ENCODE measurements at places on chromosomes 7 and 10.

- DNase-seq: no peak
Observed at GRCh38 chr7:11332186-11332864, 358.7 kb downstream of the PHF14 start.

GRCh38 chr10:15196021-15196834 lies 27.7 kb upstream of the NMT2 start:
- DNase-seq: no peak

- no peak for DNase-seq
Observed at GRCh38 chr10:49117376-49118070, 2.2 kb upstream of the VSTM4 start.

DNA sequence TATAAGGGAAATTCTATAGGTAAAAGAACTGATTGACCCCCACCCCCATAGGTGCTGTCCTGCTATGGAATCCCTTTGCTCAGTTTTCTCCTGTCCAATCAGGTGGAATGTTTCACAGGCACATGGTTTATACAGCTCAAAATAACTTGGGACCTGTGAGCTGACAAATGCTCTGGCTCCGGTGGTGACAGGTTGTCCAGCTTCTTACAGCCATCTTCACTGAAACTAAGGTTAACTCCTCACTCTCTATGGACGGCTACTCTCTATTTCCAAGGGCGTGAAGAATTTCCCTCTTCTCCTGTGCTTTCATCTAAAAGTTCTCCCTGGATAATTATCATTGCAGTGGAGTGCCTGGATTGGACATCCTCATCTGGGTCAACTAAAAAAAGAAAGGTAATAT lies at the start of gene MYPN:
Gene MYPN, plus strand, starts transcription at position 158 of the 400 bp plus-strand sequence. CDS start 11,951 bp downstream, outside the sequence.
- no peak for DNase-seq

DNA sequence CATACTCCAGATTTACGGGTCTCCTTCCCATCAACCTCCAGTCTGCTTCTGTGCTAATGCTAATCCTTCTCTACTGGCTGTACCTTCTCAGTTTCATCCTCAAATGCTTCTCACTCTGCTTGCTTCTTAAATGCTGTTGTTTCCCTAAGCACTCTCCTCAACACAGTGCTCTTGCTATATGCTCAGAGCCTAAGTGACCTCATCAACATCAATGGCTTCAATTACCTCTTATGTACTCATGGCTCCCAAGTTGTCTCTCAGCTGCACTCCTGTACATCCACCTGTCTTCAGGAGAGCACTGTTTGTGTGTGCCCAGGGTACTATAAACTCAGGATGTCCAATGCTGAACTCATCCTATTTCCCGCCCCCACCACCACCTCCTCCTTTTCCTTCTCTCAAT lies 22.5 kb downstream of the ELAPOR2 start:
- DNase-seq: no peak

DNA sequence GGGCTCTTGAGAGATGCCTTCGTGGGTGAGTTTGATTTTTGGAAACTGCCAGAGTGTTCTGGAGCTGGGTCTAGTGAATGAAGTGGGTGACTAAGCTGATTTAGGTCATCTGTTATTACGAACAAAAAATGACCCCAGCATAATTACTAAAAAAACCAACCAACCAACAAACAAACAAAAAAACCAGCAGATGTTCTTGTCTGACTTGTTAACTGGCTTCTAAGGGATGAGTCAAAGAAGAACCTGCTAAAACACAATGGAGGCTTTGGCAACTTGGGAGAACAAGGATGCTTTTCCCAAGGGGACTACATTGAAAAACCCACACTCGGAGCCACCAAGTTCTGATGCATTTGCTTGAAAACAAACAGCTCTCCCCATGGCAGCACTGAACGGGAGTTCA lies 11.5 kb downstream of the TACR2 start:
- peak; percentile 32 for DNase-seq

- DNase-seq: no peak
Observed at GRCh38 chr10:45353186-45353585, 20.8 kb upstream of the ALOX5 start.

- DNase-seq: no peak
Observed at GRCh38 chr7:135167365-135167917, 3.1 kb downstream of the CYREN start.

DNA sequence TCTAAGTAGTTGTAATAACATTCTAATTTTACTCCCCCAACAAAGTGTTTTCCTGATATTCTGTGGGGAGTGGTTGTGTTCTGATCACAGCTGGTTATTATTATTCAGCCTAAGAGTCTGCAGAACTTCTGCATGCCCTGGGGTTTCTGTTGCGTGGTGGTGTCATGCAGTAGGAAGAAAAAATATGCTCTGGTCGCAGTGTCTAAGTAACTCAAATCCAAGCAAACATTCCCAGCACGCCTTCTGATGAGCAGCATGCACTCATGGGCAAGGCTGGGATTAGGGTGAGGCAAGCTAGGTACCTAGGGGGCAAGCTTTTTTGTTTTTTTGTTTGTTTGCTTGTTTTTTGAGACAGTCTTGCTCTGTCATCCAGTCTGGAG lies 112.8 kb upstream of the KMT2E start:
- DNase-seq: peak; percentile 37

DNA sequence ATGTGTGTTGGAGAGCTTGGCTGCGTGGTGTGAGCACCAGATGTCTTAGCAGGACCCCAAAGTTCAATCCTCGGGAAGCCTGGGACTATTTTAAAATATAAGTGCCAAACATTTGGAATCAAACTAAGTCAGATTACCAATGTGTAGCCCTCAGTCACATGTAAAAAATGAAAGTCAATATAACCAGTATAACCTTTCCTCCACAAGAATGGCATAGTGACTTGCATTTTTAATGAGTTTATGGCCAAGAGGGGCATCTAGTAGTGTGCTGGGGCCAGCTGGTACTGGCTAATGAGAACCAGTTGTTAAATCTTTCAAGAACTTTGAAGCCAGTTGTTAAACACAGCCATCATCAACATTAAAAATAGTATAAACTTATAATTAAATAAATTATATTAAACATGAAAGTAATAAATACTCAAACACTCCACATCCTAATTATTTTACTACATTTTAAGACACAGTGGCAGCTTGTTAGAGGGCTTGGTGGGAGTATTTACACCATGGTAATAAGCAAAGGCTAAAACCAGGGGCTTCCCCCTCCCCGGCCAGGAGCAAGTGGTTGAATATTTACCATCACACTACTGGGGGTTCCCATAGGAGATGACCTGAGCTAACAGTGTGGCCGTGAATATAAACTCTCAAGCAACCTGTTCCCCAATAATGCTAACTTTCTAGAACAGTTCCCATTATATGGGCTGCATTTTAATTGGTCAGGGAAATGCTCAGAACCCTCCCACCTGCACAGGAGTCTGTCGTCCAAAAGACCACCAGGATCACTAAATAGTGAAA lies 7.9 kb upstream of the FAM170B start:
- DNase-seq: no peak

- DNase-seq: no peak
Observed at GRCh38 chr7:37322831-37323230, 125.8 kb downstream of the ELMO1 start.

DNA sequence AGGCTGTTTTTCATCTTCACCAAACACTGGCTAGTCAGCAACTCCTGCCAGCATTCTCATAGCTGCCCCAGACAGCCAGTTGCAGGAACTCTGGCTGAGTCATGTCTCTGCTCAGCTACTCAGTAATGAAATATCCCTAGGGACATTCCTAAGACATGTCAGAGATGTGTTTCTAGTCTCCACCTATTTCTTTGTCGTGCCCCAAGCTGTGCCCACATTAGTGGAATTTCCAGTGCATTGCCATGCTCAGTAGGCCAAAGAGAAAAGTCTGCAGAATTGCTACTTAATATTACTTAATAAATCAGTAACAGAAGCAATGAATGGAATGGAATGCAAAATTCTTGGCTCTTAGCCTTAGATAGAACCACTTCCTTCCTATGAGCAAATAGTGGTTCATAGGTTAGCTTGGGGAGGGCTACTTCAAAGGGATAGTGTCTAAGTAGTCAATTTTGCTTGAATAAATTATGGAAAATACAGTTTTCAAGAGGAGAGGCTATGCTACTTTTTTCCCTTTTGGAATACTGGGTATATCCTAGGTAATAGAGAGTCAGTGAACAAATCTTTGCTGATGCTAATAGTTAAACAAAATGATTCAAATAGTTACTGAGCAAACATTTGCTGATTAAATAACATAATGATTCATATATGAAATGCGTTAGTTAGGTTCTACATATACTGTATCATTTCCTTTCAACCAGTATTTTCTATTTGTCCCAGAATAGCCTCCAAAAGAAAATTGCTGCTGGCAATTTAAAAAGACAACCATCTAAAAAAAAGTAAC lies 23.6 kb upstream of the SEMA3C start:
- DNase-seq: peak; percentile 97

DNA sequence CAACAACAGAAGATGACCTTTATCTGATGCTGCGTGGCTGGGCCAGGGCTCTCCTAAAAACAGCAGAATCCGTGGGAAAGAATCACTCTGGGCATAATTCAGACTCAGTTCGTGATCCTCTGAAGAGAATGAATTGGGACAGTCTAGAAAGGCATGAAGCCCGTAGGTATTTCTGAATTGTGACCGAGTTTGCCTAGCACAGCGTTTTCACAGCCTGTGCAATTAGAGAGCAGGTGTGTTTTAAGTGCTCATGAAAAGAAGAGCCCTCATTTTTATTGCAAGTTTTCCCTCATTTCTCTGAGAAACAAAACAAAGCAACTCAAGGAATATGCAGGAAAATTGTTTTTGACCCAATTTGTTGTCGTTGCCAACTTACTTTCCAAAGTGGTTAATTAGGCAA lies 366.2 kb downstream of the WDR11 start:
- DNase-seq: no peak

- DNase-seq: no peak
Observed at GRCh38 chr7:38881015-38881414, 28.0 kb downstream of the VPS41 start.

- DNase-seq: peak; percentile 91
Observed at GRCh38 chr10:69375307-69376151, 41.2 kb downstream of the TACR2 start.

GRCh38 chr7:27944643-27945042 lies 204.7 kb downstream of the TAX1BP1 start:
- DNase-seq: no peak

GRCh38 chr7:134554417-134554966 lies 5.6 kb downstream of the AKR1B15 start:
- DNase-seq: no peak

DNA sequence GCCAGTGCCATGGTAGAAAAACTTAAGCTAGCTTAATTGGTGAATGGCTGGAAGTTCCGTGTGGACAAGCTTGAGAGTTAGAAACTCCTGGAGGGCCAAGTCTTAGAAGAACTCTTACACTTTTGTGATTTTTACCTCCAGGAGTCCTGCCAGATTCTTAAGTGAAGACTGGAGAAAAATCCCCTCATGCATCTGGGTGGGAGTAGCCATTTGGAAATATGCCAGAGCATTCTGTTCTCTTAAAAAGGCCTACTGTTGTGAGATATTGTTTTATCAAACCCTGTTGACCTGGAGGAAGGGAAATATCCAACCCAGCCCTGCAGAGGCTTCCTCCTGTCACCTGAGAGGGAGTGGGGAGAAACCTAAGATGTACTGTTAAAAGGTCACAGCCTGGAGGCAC lies 17.6 kb upstream of the MCM10 start:
- no peak for DNase-seq
